ENCODE measurements at places on chromosomes 11 and 22.

GRCh38 chr22:32323513-32324164 lies 34.0 kb upstream of the RFPL3 start:
- no peak for DNase-seq

DNA sequence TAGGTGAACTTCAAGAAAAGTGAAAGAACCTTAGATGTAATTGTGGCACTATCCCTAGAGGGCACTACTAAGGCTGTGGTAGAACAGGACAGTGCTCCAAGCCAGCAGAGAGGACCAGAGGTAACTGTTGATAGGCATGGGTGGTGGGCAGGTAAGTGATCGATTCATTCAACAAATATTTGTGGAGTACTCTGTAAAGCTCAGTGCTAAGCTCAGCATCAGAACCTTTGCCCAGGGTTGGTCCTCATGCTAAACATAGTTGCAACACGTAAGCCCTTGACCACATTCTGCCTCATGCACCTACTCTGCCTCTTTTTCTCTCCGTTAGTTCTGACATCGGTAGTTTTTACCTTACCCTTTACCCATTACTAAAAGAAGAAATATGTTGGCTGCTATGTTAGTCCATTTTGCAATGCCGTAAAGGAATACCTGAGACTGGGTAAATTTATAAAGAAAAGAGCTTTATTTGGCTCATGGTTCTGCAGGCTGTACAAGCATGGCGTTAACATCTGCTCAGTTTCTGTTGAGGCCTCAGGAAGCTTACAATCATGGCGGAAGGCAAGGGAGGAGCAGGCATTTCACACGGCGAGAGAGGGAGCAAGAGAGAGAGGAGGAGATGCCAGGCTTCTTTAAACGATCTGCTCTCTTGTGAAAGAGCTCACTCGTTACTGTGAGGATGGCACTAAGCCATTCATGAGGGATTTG lies 18.4 kb upstream of the NNMT start:
- no peak for DNase-seq

DNA sequence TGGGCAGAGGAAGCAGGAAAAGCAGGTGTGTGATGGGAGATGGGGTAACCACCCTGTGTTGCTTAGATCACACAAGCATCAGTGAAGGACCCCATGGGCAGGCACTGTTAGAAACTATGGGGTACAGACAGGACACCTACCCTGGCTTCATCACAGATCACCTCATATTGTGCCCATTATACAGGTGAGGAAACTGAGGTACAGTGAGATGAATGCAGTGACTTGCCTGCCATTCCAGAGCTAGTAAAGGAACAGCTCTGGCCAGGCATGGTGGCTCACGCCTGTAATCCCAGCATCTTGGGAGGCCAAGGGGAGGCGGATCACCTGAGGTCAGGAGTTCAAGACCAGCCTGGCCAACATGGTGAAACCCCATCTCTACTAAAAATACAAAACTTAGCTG lies 5.9 kb upstream of the MARK2 start:
- DNase-seq, result no peak

DNA sequence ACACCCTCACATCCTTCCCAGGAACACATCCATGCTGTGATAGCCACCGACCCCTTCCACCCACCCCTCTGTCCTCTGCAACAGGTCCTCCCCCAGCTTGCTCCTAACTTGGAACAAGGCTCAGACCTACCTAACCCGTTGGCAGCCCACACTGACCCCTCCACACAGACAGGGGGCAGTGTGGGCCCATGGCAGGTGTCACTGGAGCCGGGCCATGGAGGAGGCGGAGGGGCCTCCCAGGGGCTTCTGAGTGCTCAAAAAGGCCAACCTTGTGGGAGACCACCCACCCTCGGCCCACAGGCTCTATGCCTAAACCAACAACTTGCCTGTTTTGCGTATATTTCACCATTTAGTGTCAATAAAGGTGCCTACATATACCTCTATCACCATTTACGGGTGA lies 57.0 kb downstream of the CERK start:
- DNase-seq, result no peak

- DNase-seq, result no peak
Observed at GRCh38 chr22:22735695-22736611, 91.5 kb downstream of the GGTLC2 start.

GRCh38 chr11:66336234-66337102 lies at the start of gene RIN1:
Gene RIN1, minus strand, starts transcription at chr11:66336434. Its CDS starts 32 bp downstream, at chr11:66336402.
- DNase-seq, result no peak

DNA sequence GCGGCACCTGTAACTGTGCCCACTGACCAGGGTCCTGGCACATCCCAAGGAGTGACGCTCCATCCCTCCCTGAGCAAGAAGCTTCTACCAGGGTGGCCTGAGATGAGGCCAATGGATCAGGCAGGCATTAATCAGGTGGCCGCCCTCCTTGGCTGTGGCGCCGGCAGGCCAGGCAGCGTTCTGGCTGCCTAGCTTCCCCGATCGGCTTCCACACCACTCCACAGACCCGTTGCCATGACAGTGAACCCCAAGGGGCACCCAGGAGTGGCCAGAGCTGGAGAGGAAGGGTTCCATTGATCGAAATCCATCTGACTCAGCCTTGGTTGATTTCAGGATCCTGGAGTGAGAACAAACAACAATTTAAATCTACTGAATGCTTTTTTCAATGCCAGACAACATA lies 20.5 kb downstream of the LRRC55 start:
- DNase-seq, result no peak

GRCh38 chr22:22058633-22059290 lies 76.2 kb upstream of the TOP3B start:
- no peak for DNase-seq

DNA sequence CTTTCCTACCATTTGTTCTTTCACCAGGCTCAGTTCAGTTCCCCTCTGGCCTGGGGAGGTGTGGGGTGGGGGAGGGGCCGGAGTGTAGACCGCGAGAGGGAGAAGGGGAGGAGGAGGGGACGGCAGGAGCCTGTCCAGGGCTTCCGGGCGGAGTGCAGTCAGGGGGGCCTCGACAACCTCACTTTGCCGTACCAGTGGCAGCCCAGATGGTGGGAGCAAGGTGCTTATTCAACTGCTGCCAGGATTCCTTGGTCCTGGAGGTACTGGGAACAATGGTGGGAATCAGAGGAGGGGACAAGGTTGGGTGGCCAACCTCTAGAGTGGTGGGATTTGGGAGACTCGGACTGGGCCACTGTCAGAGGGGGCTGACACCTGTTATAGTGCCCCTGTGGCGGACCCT lies 1.2 kb downstream of the BACE1 start:
- no peak for DNase-seq

- no peak for DNase-seq
Observed at GRCh38 chr11:79294845-79295731, 145.7 kb downstream of the TENM4 start.

DNA sequence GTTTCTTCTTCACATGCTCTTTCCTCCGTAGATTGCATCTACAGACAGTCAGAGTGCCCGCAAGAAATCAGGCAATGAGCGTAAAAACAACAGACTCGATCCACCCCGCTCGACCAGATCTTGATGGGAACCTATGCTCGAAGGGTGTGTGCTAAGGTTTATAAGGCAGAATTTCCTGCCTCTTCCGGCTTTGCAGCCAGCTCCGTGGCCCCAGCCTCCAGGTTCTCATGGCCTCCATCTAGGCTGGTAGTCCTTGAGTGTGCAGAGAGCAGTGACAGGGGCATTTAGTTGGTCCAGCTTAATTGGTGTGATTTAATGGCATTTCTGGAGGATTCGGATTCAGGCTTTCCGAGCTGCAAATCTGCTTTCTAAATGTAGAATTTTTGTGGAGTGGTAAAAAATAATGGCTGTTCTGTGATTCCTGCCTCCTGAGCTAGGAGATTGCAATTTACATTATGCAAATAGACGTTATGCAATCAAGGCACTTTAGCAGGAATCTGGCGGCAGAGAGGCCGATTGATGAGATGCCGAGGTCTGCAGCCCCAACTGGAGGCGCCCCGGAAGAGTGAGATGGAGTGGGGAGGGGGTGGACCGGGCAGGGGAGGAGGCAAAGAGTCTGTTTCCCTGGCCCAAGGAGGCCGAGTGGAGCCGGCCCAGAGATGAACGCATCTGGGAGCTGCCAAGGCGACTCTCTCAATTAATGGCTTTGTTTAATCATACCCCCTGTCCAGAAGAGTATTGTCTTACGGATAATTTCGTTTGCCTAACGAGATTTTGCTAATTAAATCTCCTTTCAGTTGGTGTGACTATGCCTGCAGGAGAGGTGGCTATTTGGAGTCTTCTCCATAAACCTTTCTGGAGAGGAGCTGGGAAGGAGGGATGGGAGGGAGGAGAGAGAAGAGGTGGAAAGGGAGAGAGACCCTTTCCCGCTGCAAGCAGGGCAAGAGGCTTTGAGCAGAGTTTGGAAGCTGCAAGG lies 75.3 kb downstream of the PKNOX2 start:
- DNase-seq, result no peak

DNA sequence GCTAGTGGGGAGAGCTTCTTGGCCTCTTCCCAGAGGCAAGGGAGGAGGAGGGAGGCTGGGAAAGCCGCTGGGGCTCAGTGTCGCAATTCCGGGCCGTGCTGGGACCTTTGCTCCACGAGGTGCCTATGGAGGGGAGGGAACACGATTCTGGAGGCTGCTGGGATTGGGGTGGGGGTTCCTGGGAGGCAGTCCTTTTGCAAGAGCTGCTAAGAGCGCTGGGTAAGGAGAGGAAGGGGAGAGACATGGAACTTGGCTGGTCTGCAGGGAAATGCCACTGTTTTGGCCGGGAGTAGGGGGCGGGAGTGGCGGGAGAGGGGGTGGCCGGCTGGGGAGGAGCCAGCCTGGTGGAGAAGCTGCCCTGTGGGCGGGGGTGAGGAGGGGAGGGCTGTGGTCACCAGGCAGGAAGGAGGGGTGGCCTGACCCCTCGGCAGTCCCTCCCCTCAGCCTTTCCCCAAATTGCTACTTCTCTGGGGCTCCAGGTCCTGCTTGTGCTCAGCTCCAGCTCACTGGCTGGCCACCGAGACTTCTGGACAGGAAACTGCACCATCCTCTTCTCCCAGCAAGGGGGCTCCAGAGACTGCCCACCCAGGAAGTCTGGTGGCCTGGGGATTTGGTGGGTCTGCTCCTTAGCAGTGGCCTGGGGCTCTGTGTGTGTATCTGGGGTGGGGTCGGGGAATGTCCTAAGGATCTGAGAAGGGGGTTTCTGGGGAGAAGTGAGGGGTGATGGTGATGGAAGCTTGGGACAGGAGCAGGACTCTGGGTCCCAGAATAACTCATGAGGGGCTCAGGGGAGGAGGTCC lies at the start of gene NR1H3:
Gene NR1H3 (plus strand): TSS at position 480 of the 800 bp plus-strand sequence. CDS start 1,221 bp downstream, outside the sequence.
- no peak for DNase-seq

DNA sequence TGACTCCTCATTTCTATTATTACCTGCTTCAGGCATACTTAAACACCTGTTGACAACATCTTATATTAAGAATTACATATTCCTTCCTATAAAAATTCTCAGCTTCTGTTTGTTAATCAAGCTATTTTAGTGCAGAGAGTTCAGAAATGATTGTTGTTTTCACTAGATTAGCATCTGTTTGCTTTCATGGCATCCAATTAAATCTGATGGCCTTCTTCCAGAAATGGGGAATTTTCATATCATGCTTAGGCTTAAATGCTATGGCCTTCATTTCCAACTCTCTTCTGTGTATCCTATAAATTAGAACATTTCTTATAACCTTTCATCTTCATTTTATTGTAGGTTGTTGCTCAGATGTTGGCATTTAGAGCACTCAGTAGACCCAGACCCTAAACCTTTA lies 180.0 kb downstream of the WNT11 start:
- DNase-seq, result no peak

DNA sequence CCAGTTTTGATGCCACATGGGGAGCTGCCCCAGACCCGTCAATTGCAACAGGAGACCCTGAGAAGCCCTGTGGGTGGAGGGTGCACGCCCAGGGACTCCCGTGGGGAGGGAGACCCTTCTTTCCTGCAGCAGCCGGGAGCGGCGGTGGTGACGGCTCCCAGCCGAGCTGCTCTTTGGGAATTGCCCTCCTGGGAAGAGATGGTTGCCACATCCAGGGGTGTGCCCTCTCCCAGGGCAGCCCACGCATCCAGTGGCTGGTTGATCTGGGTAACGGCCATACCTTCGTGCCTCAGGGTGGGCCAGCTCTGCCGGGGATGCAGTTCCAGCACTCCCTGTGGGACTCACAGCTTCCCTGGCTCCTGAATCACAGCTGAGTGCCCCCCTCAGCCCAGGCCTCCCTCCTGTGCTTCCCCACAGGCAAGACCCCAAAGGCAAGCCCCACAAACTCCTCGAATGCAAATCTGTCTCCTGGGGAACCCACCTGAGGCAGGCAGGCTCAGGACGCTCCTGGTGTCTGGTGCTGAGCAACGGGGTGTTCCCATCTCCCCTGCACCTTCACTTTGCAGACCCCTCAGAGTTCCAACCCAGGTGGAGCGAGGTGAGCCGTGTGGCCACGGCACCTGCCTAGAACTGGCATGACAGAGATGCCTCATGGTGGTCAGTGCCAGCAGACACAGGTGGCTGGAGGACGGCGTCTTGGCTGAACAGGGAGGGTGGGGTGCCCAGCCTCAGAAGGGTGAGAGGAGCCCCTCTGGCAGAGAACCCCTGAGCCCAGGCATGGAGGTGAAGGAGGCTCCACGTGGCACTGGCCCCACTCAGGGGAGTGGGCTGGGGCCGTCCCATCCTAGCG lies 1027.4 kb downstream of the BRD1 start:
- no peak for DNase-seq

DNA sequence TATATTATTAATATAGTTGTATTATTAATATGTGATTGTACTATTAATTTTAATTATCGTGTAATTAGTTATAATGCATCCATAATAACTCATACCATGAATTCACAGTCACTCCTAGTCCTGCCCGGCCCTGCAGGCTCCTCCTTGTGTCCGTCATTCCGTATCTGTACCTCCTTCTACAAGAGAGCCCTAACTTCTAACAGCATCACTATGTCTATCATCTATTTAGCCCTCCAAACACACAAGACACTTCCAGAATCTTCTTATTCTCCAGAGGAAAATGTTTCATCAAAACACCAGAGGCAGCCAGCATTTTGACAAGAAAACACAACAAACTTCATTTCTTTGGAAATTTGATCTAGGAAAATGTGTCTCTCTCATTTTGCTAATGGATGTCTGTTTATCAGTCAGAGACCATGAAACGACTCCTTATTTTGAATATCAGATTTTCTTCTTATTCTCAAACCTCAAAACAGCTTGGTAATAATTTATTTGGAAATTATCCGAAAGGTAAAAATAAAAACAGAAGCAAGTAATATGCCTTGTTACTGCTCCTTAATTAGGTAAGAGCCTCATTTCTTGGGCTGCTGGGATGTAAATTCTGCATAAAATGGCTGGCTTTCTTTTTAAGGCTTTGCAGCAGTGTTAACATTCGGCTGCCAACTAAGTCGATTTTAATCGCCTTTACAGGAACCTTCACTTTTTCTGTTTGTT lies 23.1 kb upstream of the SEPTIN5 start:
- DNase-seq, result no peak

- DNase-seq, result no peak
Observed at GRCh38 chr11:103397369-103397768, 288.1 kb downstream of the DYNC2H1 start.

GRCh38 chr11:73957654-73958361 lies 7.0 kb downstream of the DNAJB13 start:
- DNase-seq, result no peak

GRCh38 chr11:7890417-7891172 lies 40.5 kb downstream of the OR10A6 start:
- no peak for DNase-seq

GRCh38 chr11:5625281-5625680 lies 480 bp downstream of the TRIM34 start:
- DNase-seq, result no peak

All from NCI-H748 treated with DMSO at 0.1 percent for 48 hours (cell line).